ENCODE measurements at places on chromosomes 12 and 14.

GRCh38 chr12:52833922-52834726, at the start of gene KRT79:
TSS of gene KRT79 (minus strand) at chr12:52834311. CDS start at chr12:52834260, 51 bp downstream.
- DNase-seq: no peak

DNA sequence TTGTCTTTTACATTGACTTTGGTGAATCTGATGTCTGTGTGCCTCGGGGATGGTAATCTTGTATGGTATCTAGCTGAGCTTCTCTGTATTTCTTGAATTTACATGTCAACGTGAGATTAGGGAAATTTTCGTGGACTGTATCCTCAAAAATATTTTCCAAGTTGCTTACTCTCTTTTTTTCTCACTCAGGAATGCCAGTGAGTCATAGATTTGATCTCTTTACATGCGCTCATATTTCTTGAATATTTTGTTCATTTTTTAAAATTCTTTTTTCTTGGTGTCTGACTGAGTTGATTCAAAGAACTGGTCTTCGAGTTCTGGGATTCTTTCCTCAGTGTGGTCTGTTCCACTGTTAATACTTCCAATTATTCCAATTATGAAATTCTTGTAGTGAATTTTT, 207.7 kb downstream of the RAD51B start:
- peak; percentile 22 for DNase-seq

DNA sequence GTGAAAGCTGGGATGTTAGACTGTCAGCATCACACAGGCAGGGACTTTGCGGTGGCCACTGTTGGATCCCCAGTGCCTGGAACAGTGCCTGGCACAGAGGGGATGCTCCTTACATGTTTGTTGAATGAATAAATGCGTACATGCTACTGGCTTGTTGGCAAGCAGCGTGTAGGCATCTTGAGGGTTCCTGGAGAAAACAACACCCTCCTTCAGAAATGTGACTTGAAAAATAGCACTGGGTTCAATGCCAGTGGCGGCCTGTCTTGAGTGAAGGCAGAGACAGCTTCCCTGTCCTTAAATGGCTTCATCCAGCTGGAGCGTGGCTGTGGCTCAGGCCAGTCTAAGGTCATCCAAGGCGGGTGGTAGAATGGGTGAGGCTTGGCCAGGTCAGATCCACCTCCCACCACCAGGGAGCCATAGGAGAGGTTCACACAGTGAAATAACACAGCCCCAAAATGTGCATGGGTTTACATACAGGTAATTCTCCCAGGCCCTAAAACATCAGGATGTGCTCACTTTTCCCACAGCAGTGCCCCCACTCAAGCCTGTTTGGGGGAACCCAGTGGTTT, 171.4 kb downstream of the PHETA1 start:
- DNase-seq: no peak

- no peak for DNase-seq
These were observed 590 bp downstream of the DDIT3 start for GRCh38 chr12:57519796-57520052.

DNA sequence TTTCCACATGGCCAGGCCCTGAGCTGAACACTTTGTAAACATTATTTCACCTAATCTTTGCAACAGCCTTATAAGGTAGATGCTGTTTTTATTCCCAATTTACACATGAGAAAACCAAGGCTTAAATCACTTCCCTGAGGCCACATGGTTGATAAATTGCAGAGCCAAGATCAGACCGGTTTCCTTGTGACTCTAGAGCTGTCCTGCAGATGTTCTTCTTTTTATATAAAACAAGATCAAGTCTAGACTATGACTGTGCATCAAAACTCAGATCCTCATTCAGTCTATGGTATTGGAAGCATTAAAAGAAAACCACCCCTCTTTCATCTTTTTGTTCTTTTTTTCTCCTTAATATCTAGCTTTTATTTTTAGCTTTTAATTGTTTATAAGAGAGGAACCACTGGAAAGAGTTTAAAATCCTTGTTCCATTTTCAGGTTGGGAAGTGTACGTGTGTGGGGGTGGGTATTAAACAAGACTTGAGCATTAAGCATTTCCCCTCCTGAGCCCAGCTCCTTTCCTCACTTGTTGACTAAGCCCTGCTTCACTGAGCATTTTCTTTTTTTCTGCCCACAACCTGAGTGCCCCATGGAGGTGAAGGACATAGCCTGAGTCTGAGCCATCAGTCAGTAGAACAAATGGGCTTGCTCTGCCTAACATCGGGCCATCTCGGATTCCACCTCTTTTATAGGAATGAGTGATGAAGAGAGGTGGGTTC, 45.4 kb downstream of the GPATCH2L start:
- DNase-seq: no peak

- DNase-seq: no peak
These were observed 43.8 kb upstream of the DACT1 start for GRCh38 chr14:58593977-58594376.

DNA sequence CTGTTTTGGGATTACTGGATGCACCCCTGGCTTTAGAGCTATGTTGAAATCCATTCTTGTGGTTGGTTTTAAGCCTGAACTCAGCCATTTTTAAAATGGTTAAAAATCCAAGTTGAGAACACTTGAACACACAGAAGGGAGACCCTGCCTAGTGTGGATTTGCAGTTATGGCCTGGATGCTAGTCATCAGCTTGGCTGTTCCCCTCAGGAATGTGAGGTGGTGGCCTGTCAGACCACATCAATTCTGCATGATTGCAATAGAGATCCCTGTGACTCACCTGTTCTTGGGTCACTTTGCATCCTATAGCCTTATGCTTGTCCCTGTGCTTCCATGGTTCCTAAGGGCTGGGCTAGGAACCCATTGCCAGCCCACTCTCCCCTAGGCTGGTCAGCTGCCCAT, 454.1 kb downstream of the ATP23 start:
- DNase-seq: peak; percentile 59

- no peak for DNase-seq
These were observed 25.6 kb downstream of the FAM161B start for GRCh38 chr14:73924337-73924736.

- DNase-seq: no peak
These were observed 65.2 kb downstream of the MARK3 start for GRCh38 chr14:103450416-103450815.

GRCh38 chr14:103576371-103577024, 13.7 kb downstream of the COA8 start:
- peak; percentile 85 for DNase-seq

GRCh38 chr14:97894552-97894951, 1097.4 kb downstream of the VRK1 start:
- no peak for DNase-seq

- no peak for DNase-seq
These were observed 105.8 kb downstream of the KCNC2 start for GRCh38 chr12:75103822-75104221.

DNA sequence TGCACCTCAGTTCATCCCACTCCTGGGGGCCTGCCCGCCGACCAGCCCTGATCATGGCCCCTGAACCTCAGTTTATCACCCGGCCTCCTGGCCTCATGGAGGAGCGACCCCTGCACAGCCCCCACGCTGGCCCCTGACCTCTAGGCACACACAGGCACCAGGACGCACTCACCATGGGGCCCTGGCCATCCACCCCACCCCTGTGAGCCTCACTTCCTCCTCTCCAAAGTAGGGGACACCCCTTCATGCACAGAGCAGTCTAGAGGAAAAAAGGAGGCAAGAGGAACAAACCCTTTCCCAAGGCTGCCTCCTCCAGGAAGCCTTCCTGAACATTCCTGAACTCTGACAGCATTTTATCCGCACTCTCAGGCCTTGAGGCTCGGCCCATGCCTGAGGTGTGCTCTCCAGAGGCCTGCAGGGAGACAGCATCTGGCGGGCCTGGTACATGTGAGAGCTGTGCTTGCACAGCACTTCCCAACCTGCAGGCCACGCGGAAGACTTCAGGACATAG, 39.4 kb downstream of the CCNK start:
- no peak for DNase-seq

DNA sequence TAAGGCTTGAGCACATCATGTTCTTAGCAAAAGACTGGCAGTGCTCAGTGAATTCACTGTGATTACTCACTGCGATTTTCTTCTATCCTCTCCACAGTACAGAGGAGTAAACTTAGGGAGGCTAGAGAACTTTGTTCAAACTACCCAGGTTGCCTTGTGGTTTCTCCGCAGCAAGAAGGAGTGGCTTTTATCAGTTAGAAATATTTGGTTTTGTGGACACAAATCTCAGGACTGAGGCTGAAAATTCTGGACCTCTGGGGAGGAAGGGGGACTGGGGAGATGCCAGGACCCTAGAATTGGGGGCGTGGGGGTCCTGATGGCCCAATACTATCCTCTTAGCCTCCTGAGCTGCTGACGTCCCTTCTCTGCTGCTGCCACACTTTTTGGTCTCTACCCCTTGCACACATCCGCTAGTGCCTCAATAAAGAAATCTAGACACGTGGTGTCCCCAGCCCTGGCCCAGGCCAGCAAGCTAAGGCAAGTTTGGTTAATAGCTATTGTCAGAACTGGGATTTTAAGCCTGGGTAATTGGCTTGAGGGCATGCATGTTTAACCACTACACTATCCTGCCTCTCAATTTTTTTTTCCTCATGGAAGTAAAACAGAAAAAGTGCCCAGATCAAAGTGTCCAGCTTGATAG, 842 bp downstream of the OAS2 start:
- DNase-seq: no peak

DNA sequence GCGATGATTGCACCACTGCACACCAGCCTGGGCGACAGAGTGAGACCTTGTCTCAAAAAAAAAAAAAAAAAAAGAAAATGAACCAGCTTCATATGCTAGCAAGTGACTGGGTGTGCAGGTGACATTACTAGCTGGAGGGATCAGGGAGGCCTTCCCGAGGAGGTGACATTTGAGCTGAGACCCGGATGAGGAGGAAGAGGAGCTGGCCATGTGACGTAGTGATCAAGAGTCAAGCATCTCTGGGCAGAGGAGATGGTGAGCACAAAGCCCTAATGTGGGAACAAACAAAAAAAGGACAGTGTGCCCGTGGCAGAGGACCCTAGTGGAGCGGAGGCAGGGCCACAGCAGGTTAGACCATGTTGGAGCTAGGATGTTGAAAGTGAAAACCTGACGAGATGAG, 3.5 kb upstream of the PTPN6 start:
- no peak for DNase-seq

GRCh38 chr14:73472185-73473114, 14.1 kb upstream of the NUMB start:
- DNase-seq: peak; percentile 77

GRCh38 chr12:129789921-129790320, 113.9 kb downstream of the TMEM132D start:
- no peak for DNase-seq

- DNase-seq: peak; percentile 26
These were observed 60.4 kb upstream of the FAR2 start for GRCh38 chr12:29088611-29089219.

DNA sequence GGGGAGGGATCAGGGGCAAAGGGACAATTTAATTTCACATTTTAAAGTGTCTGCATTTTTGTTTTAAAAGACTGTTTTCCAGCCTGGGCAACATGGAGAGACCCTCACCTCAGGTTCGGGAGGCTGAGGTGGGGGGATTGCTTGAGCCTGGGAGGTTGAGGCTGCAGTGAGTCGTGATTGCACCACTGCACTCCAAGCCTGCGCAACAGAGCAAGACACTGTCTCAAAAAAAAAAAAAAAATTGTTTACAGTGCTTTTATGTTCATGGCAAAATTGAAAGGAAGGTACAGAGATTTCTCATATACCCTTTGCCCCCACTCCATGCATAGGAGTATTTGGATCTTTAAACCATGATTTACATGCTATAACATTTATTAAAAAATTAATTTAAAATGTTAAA, 16.4 kb upstream of the HVCN1 start:
- DNase-seq: no peak

DNA sequence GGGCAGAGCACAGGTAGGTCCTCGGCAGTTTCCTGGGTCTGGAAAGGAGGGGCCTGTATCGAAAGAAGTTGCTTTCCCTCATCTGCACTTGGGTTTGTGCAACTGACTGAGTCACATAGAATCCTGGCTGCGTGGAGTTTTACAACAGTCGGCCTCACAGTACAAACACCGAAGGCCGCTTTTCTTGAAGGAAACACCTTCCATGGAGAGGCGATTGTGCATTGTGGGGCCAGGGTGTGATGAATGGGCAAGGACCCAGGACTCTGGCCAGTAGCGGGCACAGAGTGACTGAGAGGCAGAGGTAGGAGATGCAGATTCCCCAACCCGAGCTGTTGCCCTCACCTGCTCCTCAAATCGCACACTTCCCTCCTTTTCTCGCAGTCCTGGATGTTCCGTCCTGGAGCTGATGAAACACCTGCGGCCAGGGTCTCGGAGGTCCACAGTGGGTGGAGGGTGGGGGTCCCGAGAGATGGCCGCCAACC, 7.7 kb downstream of the CCND2 start:
- no peak for DNase-seq

DNA sequence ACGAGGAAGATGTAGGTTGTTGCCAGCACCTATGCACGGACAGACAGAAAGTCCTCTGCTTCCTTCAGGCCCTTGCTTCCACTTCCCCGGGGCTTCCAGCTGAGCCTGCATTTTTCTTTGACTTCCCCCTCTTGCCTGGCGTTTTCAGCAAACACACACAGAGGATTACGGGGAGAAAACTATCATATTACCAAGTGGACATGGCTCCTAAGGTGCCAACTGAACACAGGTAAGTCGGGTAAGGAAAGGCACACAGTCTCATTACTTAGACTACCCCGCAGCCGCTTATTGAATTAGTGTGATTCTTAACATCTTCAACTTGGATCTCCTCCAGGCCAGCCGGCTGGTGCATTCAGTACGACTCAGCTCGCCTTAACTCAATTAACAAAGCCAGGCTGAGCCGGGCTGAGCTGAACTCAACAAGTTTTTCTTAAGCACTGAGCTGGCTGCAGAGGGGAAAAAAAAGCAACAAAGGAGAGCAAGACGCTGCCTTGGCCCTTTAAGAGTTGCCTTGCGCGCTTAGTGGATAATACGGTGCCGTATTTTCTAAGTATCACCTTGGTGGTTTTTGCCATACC, 19.2 kb upstream of the MAP1LC3B2 start:
- peak; percentile 74 for DNase-seq

GRCh38 chr12:40668099-40668529, 24.1 kb upstream of the CNTN1 start:
- DNase-seq: no peak

GRCh38 chr12:53532524-53533445, 25.5 kb upstream of the NPFF start:
- DNase-seq: no peak

- no peak for DNase-seq
These were observed 13.3 kb upstream of the KLHDC2 start for GRCh38 chr14:49754570-49755097.

- DNase-seq: no peak
These were observed 924.5 kb downstream of the AACS start for GRCh38 chr12:125989696-125990095.

- no peak for DNase-seq
These were observed 28.7 kb downstream of the WNT5B start for GRCh38 chr12:1657688-1658087.

DNA sequence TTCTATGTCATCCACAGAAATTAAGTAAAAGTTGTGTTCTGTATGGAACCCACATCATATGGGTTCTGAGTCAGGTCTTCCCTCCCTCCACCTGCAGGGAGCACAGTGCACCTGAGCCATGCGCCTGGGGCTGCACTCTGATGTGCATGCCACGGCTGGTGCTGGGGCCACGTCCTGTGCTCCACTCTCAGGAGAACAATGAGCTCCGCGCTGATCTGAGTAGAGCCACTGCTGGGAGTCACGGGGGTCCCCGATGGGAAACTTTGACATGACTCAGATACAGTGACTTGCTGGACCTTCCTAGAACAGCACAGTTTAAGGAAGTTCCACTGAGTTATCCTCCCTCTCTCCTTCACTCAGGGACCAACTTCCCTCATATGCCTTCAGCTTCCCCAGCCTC, 683.4 kb downstream of the TMEM121 start:
- no peak for DNase-seq

All from astrocyte of the spinal cord (primary cell).